ENCODE measurements at places on chromosomes 12 and 14.

- no peak for DNase-seq
Measured at GRCh38 chr14:92552066-92552465, 38.5 kb downstream of the RIN3 start.

- DNase-seq: no peak
Measured at GRCh38 chr14:90177539-90178189, 78.7 kb upstream of the PSMC1 start.

DNA sequence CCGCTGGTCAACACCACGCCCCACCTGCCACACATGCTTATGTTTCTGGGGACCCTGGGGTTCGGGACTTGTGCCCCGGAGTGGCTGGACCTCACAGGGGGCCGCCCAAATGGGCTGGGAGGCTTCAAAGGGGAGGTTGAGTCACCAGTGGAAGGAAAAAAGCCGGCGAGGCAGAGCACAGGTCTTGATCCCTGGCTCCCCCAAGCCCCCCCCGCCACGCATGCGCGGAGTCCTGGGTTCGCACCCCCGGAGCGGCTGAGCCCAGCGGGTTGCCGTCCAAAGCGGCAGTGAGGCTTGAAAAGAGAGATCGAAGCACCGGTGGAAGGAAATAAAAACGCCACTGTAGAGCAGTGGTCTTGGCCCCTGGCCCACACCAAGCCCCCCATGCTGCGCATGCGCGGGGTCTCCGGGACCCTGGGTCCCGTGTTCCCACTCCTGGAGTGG, 313.5 kb downstream of the ALG10 start:
- DNase-seq: no peak

DNA sequence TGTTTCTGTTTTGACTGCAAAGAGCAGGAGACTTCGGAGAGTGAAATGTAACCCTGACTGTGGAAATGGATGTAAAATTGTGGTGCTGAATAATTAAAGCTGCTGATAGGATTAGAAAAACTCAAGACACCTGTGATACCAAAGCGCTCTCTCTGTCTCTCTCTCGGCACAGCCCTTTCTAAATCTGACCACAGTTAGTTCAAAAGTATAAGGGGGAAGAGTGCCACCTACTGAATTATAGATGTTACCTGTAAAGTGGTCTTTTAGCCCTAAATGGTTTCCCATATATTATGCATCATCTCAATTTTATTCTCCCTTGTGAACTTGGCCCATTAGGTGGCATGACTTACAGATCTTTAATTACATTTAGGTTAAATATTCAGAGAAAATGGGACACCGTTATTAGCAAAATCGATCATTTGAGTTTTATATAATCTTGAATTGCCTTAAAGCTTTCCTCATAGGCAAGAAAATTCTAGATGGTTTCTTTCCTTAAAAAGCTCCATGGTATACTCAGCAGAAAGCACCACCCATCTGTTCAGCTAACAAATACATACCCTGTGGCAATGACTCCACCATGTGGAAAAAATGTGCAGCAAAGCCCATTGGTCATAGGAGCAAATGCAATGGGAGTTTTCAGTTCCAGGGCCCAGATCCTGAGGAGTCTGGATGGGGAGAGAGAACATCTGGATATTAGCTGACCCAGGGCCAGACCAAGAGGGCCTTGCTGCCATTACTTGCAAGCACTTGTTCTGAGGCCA, 18.1 kb downstream of the RFC5 start:
- no peak for DNase-seq

- no peak for DNase-seq
Measured at GRCh38 chr12:108778053-108778452, 46.7 kb upstream of the CORO1C start.

- no peak for DNase-seq
Measured at GRCh38 chr12:2013527-2014223, 9.4 kb upstream of the DCP1B start.

GRCh38 chr14:70810621-70811020, 1.3 kb upstream of the MAP3K9 start:
- no peak for DNase-seq

- DNase-seq: no peak
Measured at GRCh38 chr12:89576572-89577220, 50.8 kb upstream of the POC1B start.

- DNase-seq: no peak
Measured at GRCh38 chr12:10967409-10967808, 19.3 kb downstream of the TAS2R50 start.

DNA sequence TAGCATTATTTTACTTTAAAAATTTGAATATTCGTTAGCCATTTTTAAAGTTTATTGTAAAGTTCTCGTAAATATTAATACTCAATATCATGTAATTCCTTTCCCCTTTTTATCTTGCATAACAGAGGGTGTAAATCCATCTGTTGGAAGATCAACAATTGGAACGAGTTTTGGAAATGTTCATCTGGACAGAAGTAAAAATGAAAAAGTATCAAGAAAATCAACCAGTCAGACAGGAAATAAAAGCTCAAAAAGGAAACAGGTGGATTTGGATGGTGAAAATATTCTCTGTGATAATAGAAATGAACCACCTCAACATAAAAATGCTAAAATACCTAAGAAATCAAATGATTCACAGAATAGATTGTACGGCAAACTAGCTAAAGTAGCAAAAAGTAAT, 1.8 kb downstream of the PMCH start:
- DNase-seq: no peak

DNA sequence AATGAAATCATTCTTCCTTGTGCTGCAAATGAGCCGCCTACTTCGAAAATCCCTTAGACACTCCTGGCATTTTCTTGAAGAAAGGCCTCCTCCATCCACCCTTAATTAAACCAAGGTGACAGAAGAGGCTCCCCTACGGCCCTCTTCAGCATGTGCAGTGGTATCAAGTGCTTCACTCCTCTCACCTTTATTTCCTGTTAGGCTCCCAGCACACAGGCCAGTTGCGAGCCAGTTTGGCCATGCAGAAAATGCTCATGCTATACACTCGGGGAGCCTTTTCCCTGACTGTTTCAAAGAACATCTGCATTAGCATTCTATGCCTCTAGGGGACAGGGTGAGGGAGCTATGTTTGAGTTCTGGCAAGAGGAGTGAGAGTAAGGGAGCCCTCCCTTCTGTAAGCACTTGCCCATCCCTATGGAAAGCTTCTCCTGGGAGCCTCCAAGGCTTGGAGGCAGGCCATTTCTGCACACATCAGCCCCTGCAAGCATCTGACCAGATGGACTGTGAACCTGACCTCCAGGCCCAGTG, 291.5 kb downstream of the RPS29 start:
- no peak for DNase-seq

DNA sequence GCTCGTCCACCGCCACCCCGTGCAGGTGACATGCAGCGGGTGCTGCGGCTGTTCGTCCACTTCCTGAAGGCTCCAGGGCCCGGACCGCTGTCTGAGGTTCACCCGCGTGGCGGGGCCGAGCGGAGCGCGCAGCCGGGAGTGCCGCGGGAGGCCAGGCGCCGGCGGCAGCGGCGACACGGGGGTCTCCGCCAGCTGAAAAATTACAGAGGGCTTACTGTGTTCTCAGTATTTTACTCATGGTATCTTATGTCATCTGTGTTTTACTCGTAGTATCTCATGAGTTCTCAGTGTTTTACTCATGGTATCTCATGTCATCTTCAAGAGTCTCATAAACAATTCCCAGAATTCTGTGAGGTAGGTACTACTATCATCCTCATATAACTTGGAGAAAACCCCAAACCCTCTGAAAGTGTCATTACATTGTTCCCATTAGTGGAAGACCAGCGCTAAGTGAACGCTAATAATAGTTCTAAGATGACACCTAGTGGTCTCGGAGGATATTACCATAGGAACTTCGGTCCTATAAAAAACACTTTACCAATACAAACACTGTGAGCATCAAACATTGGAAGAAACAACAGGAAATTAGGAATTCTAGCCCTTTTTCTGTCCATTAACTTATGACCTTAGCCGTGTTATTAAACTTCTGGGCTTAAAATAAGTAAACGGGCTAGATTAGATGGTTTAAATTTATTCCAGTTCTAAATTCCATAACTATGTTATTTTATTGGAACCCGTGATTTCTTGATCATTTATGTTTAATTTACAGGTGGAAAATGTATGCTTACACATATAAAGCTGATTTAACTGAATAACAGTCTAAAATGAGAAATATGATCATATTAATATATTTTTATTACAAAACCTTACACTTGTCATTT, 32.4 kb downstream of the AK7 start:
- no peak for DNase-seq
